ENCODE measurements at places on chromosomes 6 and 20.

DNA sequence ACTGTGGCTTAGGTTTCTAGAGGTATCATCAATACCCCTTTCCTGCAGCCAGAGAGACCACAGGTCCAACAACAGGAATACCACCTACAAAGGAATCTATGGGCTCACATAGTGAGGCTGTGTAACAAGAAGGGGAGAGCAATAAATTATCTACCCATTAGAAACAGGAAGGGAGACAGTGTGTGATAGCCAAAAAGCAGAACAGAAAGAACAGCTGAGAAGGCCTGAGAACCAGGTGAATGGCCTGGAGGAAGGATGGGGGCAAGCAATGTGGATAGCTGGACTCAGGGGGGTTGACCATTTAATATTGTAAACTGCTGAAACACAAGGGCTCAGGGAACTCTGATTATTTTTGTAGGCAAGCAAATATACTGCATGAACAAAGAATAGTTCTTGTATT lies 628.2 kb downstream of the COL12A1 start:
- no peak for DNase-seq

- DNase-seq: no peak
Observed at GRCh38 chr6:157549468-157549745, 168.4 kb downstream of the ZDHHC14 start.

DNA sequence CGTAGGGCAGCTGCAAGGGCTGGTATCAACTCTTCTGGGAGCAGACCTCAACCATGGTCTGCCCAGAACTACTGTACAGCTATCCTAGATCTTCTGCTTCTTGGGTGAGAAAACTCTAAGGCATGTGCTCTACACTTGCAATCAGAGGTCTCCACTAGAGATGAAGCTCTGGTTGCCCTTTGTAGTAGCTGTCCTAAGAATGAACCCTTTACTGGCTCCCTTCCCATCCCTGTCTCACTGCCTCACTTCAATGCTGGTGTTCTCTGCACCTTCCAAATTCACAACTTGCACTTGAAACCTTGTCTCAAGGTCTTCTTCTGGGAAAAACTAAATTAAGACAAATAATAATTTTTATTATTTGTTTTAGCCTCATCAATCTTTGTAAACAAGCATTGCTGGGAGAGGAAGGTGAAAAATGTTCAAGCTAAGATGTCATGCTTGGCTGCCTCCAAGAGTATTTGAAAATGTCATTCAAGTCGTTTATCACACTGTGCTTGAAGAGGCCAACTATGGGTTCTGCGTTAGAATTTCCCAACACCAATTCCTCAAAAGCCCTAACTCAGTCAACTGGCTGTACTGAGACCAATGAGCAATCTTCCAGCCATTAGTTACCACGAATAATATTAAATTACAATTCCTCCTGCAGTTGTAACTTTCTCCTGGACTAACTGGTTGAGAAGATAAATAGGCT lies 255.7 kb upstream of the PRND start:
- DNase-seq: no peak

- no peak for DNase-seq
Observed at GRCh38 chr6:133052465-133052864, 188.7 kb upstream of the EYA4 start.

GRCh38 chr6:116530436-116530835 lies 15.0 kb downstream of the TRAPPC3L start:
- peak; percentile 34 for DNase-seq

DNA sequence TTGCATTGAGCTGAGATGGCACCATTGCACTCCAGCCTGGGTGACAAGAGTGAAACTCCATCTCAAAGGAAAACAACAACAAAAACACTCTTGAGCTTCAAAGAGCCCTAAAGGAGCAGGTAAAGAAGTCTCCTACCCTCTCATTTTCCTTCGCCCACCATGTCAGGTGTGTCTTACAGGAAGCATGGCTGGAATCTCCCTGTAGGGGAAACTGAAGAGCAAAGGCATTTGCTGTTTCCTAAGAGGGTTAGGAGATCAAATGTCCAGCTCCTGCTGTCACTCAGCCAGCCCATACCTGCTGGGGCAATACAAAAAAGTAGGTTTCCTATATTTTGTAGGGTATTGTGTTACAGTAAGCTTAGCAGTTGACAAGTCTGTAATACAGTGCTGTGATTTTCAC lies 43.3 kb downstream of the SPATA2 start:
- DNase-seq: no peak
